Stimulated activated CD4-positive, alpha-beta T cell treated with anti-CD3 and anti-CD28 coated beads, Interleukin-2, amount 100 ng/mL, for 4 hours (primary cell): ENCODE measurements at places on chromosomes 11 and 22.

DNA sequence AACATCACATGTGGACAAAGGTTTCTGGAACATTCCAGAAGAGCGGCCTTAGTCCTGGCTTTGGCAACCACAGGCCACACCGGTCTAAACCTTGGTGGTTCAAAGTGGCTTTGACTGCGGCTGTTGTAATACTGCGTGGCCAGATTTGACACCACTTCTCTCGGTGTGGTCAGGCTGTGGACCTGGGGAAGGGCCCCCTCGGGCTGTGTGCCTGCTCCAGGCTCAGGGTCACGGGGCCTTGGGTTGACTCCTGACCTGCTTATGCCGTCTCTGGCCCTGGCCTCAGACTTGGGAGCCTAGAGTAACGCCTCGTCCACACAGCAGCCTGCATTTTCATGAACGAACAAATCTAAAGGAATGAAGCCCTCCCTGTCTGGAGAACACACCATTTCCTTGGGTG lies 118.0 kb downstream of the PHF21B start:
- DNase-seq: no peak

DNA sequence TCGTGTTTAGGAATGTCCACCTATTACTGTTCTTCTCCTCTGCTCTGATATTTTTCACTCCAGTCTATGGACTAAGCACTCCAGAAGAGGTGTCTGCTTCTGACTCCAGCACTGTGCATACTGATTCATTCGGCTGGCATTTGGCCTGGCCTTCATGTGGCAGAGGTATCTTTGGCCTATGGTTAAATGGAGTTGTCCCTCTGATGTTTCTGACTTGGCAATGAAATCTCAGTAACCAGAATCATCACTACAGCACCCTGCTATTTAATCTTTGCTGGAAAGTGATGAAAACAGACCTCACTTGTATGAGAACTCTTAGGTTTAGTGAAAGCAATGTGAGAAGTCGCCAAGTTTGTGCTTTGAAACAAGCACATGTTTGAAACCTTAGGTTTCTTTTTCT lies 155.2 kb downstream of the MAML2 start:
- no peak for DNase-seq

- no peak for DNase-seq
Observed at GRCh38 chr11:100691896-100692653, 5.0 kb downstream of the ARHGAP42 start.

DNA sequence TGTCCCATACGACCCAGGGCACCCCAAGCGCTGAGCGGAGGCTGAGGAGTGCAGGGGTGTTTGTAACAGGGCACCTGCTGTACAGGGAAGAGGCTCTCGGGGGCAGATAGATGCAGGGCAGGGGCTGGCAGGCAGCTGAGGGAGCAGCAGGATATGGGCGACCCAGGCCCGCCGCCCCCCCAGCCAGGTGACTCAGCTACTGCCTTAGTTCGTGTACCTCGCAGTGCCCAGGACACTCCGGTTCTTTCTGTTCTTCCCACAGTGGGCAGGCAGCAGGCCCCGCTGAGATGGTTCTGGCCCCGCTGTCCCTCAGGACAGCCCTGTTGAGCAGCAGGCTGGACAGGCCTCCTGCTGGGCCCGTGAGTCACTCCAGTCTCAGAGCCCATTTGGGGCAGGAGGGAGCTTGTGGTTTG lies 16.2 kb downstream of the PHLDA2 start:
- DNase-seq: no peak

GRCh38 chr11:29962243-29962642 lies 54.6 kb downstream of the KCNA4 start:
- no peak for DNase-seq

DNA sequence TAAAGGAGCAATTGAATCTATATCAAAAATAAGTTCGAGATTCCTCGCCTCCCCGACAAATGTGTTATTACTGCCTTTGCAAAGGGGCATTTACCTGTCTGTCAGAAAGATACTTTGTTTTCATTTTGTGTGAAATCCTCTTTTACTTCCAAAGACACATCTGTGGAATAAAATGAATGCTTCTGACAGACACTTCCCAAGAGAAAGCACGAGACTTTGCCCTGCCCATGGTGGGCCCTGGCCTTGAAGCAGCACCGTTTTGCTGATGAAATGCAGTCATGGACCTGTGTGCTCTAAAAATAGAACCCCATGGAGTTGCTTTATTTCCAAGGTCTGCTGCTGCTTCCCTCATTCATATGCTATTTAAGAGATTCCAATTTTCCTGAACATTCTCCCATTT lies 85.9 kb upstream of the USP47 start:
- DNase-seq: no peak

- DNase-seq: no peak
Observed at GRCh38 chr22:47654922-47655491, 892.6 kb downstream of the TBC1D22A start.

DNA sequence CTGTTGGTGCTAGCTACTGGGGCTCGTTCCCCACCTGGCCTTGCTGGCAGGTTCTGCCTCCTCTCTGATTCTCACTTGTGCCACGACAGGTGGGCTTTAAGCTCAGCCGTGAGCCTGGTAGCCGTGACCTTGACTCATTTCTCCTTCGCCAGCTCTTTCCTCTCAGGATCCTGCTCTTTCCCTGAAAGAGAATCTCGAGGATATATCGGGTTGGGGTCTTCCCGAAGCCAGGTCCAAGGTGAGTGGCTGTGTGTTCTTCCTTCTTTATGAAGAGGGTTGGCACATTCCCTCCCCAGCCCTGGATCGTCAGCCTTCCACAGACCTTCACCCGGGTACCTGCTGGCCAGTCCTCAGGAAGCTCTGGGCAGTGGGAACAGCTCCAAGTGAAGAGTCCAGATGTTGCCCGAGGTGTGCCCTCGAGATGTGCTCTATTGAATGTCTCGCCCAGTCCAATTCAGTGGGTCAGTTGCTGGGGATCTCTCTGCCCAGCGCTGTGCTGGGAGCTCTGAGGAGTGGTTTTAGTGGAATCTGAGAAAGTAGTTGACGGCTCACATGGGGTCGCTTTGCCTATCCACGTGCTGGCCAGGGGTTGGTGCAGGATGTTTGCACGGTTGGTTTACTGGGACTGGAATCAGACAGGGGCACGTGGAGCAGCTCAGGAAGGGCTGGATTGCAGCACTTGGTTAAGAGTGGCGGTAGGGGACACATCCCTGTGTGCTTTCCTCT lies 1.4 kb downstream of the ZNF74 start:
- no peak for DNase-seq

- no peak for DNase-seq
Observed at GRCh38 chr22:29569011-29569678, 11.8 kb downstream of the NIPSNAP1 start.

- DNase-seq: no peak
Observed at GRCh38 chr11:32881286-32881685, 11.3 kb upstream of the QSER1 start.

DNA sequence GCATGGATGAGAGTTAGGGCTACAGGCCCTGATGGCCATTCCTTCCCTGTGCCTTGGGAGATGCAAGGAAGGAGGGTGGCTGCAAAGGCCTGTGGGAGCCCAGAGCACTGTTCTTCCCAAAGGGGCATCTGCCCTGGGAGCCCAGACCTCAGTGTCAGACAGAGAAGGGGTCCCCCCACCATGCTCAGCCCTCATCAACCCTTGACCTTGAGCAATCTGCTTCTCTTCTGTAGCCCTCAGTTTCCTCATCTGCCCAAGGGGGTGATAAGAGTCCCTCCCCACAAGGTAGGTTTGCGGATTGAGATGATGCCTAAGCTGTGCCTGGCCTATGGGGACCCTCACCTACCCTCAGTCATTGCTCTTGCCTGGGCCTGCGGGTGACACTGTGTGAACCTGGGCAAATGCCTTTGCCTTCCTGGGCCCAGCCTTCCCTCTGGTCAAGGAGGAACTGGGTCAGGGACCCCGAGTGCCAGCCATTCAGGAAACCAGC lies 47.5 kb downstream of the IGLL5 start:
- DNase-seq: no peak

DNA sequence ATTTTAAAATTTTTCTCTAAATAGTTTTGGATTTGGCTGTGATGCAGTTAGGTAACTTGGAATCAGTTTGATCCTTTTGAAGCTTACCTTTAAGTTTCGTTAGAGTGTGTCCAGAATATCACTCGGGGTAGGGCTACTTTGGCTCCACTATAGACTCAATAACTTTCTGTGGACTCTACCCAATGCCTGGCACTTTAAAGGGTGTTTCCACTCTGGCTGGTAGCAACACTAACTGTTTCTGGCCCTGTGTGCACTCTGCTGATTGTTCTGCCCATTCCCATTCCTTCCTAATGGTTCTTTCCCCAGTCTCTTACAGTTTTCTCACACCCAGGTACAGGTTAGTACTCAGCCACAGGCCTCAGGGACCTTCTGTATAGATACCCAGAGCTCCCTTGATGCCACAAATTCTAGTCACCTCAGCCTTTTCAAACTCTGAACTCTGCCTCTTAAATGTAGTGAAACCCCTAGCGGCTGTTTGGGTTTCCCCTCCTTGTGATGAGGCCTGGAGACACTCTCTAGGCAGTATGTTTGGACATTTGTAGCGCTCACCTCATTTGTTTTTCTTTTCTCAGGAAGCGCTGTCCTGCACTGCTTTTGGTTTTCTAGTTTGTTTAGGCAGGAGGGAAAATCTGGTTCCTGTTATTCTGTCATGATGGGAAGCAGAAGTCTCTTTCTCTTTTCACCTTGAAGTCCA lies 16.8 kb downstream of the CUL5 start:
- no peak for DNase-seq

GRCh38 chr22:33391298-33391697 lies 333.1 kb upstream of the SYN3 start:
- DNase-seq: no peak

DNA sequence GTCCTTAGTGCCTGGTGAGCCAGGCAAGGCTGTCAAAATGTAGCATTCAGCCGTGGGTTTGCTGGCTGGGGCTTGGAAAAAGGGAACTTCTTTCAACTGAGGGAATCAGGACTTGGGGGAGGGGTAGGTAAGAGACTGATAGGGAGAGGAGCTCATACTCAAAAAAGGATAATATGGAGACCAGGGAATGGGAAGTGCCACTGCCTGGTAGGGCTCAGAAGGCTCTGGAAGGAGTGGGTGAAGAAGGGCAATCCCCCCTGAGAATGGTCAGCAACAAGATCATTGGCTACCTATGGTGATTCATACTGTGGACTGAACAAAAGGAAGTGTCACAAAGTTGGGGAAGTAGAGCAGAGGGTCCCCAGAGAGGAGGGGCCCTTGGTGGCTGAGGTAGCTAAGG lies 1.9 kb downstream of the CNGA4 start:
- DNase-seq: no peak

- DNase-seq: no peak
Observed at GRCh38 chr11:134544095-134544815, 132.2 kb upstream of the B3GAT1 start.

- no peak for DNase-seq
Observed at GRCh38 chr11:94895451-94895850, 77.9 kb downstream of the CWC15 start.

DNA sequence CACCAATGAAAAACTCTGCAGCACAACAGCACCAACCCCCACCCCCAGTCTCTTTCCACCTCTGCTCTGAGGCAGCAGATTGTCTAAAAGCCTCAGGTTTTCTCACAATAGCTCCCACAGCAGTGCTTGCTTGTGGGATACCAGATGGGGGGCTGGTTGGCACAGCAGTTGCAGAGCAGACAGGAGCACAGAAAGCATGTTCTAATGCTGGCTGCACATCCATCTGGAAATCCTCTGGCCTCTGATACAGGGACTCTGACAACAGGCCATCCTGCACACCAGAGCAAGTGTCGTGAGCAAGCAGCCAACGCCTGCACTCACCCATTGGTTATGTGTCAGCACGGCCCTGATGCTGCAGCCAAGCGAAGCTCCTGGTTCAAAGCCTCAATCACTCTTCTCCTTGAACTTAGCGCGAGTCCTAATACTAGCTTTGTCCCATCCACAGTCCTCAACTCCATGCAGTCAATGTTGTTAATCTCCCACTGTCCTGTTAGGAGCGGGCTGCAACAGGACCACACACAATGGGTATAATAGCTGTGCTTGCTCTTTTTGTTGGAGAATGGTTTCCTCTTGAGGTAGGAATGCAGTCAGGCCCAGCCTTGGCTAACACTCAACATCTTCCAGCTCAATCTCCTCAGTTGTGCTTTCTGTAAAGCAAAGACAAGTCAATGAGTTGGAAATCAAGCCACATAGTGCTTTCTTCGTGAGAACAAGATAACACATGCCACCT lies 30.3 kb downstream of the VSTM5 start:
- DNase-seq: no peak

DNA sequence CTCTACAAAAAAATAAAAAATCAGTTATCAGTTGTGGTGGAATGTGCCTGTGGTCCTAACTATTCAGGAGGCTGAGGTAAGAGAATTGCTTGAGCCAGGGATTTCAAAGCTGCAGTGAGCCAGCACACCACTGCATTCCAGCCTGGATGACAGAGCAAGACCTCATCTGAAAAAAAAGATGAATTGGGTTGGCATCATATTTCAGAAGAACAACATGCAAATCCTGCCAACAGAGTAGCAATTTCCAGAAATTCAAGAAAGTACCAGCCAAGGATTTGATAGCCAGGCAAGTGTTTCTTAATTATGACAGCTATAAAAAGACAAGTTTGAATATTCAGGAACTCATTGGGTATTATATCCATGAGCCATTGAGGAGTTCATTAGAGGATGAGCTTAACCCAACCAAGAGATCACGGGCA lies 75.2 kb downstream of the USP47 start:
- no peak for DNase-seq

DNA sequence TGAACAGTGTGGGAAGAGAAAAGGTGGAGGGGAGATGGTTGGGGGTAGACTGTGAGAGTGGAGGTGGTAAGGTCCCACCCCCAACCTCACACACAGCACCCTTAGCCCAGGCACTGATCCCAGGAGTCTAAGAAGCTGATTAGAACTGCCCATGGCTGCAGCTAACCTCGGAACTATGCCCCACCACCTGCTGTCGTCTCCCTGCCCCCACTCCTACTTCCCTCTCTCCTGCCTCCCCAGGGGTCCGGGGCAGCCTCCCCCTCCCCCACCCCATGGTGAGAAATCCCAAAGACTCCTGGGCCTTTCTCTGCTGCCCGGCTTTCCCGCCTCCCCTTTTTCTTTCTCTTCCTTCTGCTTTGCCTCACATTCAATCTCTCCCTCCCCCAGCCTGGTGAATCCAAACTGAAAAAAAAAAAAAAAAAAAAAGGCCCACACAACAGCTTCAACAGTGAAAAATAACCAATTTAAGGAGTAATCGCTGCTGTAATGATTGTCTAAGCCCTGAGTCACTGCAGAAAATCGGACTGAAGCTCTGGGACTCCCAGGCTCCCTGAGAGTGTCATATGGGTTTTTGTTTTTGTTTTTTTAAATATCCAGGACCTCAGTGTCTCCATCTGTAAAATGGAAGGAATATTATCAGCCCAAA lies 9.6 kb upstream of the TP53I11 start:
- DNase-seq: no peak

GRCh38 chr11:61611309-61611708 lies 30.4 kb upstream of the SYT7 start:
- DNase-seq: no peak

- DNase-seq: no peak
Observed at GRCh38 chr11:134530636-134531326, 118.7 kb upstream of the B3GAT1 start.
